ENCODE measurements at places on chromosomes 6 and 20.

- no peak for DNase-seq
Measured at GRCh38 chr20:17683218-17684076, 1.4 kb upstream of the RRBP1 start.

DNA sequence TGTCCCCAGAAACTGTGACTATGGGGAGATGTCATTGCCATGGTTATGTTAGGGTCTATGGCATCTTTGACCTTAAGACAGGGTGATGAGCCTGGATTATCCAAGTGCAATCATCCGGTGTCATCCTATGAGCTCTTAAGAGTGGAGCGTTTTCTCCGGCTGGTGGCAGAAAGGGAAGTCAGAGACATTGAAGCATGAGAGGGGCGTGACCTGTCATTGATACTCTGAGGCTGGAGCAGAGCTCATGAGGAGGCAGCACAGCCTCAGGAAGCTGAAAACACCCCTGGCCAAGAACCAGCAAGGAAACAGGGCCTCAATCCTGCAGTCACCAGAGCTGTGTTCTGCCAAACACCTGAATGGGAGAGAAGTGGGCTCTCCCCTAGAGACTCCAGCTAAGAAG lies 59.6 kb downstream of the ANKRD60 start:
- DNase-seq, result no peak

GRCh38 chr20:7155282-7155681 lies 387.8 kb downstream of the BMP2 start:
- no peak for DNase-seq

GRCh38 chr6:130675072-130675471 lies 152.1 kb upstream of the SMLR1 start:
- DNase-seq, result no peak

- DNase-seq, result no peak
Measured at GRCh38 chr6:137443901-137444300, 50.3 kb downstream of the OLIG3 start.

DNA sequence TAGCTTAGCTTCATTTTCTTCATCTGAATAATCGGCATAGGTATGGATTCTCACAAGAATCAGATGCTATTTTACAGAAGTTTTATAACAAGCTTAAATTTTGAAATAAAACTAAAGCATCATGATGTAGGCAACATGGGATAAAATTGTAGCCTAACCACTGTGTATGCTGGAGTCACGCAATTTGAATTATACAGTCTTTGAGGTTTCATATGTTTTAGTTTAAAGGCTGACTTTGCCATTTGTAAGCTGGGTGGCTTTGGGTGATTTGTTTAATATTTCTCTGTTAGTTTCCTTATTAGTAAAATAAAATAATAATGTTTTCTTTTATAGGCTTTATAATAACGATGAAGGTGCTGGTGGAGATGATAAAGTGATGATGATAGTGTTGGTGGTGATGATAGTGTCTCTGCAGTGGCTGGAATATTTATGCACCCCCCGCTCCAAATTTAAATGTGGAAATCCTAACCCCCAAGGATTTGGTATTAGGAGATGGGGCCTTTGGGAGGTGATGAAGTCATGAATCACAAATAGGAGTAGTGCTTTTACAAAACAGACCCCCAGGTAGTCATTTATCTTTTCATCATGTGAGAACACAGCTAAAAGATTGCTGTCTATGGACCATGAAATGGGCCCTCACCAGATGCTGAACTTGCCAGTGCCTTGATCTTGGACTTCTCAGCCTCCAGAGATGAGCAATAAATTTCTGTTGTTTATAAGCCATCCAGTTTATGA lies 42.0 kb downstream of the DOK5 start:
- DNase-seq, result no peak

DNA sequence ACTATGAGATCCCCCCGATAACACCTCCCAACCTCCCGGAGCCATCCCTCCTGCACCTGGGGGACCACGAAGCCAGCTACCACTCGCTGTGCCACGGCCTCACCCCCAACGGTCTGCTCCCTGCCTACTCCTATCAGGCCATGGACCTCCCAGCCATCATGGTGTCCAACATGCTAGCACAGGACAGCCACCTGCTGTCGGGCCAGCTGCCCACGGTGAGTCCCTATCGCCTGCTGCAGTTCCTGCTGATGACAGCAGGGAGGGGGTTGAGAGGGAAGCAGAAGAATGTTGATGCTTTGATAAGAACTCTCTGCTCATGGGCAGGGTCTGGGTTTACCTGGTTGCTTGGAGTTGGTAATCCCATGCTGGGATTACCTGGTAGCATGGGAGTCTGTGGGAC lies 91.9 kb downstream of the TOX2 start:
- no peak for DNase-seq

DNA sequence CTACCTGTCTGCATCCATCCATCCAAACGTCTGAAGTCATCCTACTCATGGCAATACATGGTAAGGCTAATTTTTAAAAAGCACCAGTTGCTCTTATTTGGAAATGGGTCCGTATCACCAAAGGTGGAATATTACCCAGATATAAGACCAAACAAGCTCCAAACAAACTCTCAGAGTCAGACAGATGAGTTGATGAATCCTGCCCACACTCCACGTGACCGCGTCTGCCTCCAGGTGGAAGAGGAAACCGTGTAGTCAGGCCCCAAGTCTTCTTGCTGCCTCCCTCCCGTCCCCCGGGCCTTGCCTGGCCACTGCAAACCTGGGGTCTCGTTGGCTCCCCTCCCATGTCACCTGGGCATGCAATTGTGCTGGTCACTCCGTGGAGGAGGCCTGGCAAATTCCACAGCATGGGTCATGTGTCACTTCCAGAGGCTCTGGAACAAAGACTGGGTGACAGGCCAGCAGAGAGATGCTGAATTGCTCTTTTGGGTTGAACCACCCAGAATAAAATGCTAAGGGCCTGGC lies 31.8 kb downstream of the CTCFL start:
- DNase-seq, result peak; percentile 48

DNA sequence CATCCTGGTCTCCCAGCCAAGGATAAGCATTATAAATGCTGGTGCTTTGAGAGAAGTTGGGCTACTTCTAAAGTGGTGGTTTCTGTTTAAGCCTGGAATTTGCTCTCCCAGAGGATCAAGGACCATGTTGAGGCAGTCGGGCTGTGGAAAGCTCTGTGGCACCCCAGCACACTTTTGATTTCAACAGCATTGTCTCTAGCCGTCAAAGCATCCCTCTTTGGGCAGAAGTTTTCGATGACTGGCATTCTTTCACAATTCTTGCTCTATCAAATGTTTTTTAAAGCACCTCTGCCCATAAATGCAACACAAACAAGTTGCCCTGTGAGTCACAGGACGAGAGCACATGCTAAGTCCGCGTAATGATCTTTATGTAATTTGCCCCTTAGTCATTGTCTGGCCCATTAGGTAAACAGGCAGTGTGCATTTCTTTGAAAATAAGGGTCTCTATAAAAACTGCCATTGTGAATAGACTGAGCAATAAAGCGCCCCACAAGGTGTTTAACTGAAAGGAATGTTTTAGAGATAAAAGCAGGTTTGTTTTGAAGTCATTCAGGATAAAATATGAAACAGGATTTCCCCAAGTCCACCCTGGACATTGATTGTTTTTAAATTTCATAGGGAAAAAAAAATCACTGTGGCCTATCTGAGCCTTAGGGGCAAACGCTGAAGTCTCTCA lies 44.7 kb upstream of the FOXQ1 start:
- DNase-seq, result no peak

DNA sequence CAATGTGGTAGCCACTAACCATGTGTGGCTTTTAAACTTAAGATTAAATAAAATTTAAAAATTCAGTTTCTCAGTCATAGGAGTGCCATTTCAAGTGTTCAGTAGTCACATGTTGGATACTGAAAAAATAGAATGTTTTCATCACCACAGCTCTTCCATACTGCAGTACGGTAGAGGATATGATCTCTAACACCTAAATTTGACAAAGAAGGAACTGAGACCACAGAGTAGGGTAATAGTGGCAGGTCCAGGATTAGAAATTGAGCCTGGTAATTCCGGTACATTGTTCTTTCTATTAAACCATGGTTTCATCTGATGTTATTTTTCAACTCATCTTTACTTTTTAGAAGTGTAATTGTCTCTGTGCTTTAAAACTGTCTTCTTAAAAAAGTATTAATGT lies 104.0 kb downstream of the CD2AP start:
- no peak for DNase-seq

GRCh38 chr20:62656197-62656918 lies 14.1 kb downstream of the SLCO4A1 start:
- DNase-seq, result no peak

Measured in activated CD8-positive, alpha-beta memory T cell treated with anti-CD3 and anti-CD28 coated beads for 24 hours (primary cell).